ENCODE measurements at places on chromosomes 12 and 14. TPM values are rescaled to one million over a fixed set of nuclear protein-coding genes. Genes with fewer than 3 reads are reported as not detected.
A peak's percentile ranks its signal among the peaks of the same experiment; 100 is the strongest.

- DNase-seq: no peak
- H3K27me3 ChIP-seq: no peaks in the 10 kb centered on the region
- H3K4me3 ChIP-seq: no peak overlapping the region
- H3K36me3 ChIP-seq: no peaks in the 10 kb centered on the region
Measured at GRCh38 chr12:72261885-72262284, 10.3 kb upstream of the TRHDE start.

- H3K36me3 ChIP-seq: peaks cover 45% of the 10 kb centered on the region
- H3K4me3 ChIP-seq: no peak overlapping the region
- no peak for DNase-seq
- H3K4me1 ChIP-seq: peaks cover 77% of the 10 kb centered on the region
- no peaks in the 10 kb centered on the region for H3K27me3 ChIP-seq
Measured at GRCh38 chr14:74552623-74553022, 59.1 kb downstream of the ISCA2 start.

The FAIM2 gene
- 1.5 TPM for total RNA-seq

- H3K27me3 ChIP-seq: no peaks in the 10 kb centered on the region
- no peak for DNase-seq
- H3K27ac ChIP-seq: no peak overlapping the region
- H3K4me1 ChIP-seq: peaks cover 35% of the 10 kb centered on the region
- H3K4me3 ChIP-seq: no peak overlapping the region
Measured at GRCh38 chr12:121765573-121765972, 27.9 kb downstream of the RHOF start.

GRCh38 chr14:31283153-31283552 is 75.6 kb upstream of the HECTD1 start:
- H3K27me3 ChIP-seq: no peaks in the 10 kb centered on the region
- DNase-seq: no peak
- no peak overlapping the region for H3K4me3 ChIP-seq
- H3K27ac ChIP-seq: no peak overlapping the region
- H3K36me3 ChIP-seq: no peaks in the 10 kb centered on the region
- peaks cover 5% of the 10 kb centered on the region for H3K4me1 ChIP-seq

GRCh38 chr12:3190101-3190500 is 112.9 kb downstream of the TSPAN9 start:
- no peak overlapping the region for H3K27ac ChIP-seq
- H3K27me3 ChIP-seq: no peaks in the 10 kb centered on the region
- H3K4me1 ChIP-seq: peaks cover 22% of the 10 kb centered on the region
- no peak for DNase-seq
- H3K36me3 ChIP-seq: no peaks in the 10 kb centered on the region

DNA sequence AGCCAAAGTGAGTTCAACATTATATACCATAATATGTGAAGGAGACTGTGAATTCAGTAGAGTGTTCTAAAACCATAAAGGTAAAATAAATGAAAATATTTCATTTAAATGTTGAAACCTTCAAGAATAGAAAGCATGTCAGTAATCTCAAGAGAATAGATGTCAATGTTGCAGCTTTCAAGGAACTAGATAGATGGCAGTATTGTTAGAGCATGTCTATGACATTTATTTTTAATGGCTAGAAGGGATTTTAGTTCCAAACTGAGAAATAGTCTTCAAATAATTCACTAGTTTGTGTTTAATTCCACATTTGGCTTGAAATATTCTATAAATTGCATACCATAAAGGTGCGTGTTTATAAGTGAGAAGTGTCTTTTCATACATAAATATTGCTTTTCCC is 326.5 kb downstream of the FLRT2 start:
- peaks cover 10% of the 10 kb centered on the region for H3K4me1 ChIP-seq

GRCh38 chr12:125023065-125023464 is 29.6 kb downstream of the BRI3BP start:
- no peaks in the 10 kb centered on the region for H3K4me1 ChIP-seq

GRCh38 chr12:96064966-96065365 is 29.6 kb upstream of the LTA4H start:
- no peaks in the 10 kb centered on the region for H3K27me3 ChIP-seq
- H3K4me3 ChIP-seq: no peak overlapping the region
- DNase-seq: no peak

GRCh38 chr12:78244916-78245507 is 414.3 kb downstream of the NAV3 start:
- H3K4me1 ChIP-seq: peaks cover 3% of the 10 kb centered on the region
- H3K4me3 ChIP-seq: no peak overlapping the region
- no peaks in the 10 kb centered on the region for H3K36me3 ChIP-seq
- no peak overlapping the region for H3K27ac ChIP-seq
- no peak for DNase-seq

DNA sequence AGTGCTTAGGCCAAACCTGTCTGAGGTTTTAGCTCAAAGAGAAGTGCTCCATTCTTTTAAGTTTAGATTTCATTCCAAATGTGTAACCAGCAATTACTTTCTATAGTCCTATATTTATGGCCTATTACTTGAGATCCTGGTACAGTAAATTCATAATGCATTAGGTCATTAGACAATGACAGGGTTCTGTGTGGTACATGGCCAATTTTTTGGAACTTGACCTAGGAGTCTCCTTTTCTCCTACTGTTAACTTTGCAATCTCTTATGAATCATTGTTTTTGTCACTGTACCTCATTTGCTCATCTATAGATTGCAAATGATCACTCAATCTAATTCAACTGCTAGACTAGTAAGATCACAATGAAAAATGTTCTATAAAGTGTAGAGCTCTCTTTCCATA is 136.7 kb downstream of the PDE3A start:
- DNase-seq: no peak
- peaks cover 26% of the 10 kb centered on the region for H3K4me1 ChIP-seq
- H3K36me3 ChIP-seq: peaks cover 4% of the 10 kb centered on the region
- no peaks in the 10 kb centered on the region for H3K27me3 ChIP-seq
- no peak overlapping the region for H3K4me3 ChIP-seq

DNA sequence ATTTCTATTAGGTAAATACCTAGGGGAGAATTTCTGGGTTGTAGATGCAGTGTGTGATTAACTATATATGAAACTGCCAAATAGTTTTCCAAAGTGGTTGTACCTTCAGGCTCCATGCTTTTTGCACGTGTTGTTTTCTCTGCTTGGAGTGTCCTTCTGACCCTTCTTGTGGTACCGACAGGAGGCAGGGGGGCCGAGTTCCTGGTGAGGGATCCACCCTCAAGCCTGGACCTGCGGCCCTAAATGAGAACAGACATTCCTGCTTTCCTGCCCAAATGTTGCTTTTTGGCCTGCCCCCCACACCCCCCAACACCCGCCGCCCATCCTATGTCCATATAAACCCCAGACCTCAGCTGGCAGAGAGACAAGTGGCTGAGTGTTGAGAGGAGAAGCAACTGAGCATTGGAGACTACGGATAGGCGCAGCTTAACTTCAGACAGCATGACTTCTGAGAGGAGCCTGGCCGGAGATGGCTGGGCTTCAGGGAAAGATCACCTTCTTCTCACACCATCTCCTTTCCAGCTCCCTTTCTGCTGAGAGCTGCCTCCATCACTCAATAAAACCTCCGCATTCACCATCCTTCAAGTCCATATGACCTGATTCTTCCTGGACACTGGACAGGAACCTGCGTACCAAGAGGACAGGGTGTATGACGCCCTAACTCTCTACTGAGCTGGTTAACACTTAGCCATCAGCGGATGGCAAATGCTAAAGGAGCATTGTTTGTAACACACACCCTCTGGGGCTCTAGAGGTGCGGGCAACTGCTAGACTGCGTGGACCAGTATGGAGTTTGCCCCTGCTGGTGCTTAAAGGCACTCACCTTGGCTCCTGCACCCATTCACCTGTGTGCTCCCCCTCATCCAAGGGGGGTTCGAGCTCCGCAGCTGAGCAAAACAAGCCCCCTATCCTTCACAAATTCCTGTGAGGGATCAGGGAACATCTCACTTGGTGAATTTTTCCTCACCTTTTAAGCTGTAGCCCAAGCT is 194.7 kb upstream of the FBXO33 start:
- H3K36me3 ChIP-seq: no peaks in the 10 kb centered on the region
- no peak overlapping the region for H3K27ac ChIP-seq

DNA sequence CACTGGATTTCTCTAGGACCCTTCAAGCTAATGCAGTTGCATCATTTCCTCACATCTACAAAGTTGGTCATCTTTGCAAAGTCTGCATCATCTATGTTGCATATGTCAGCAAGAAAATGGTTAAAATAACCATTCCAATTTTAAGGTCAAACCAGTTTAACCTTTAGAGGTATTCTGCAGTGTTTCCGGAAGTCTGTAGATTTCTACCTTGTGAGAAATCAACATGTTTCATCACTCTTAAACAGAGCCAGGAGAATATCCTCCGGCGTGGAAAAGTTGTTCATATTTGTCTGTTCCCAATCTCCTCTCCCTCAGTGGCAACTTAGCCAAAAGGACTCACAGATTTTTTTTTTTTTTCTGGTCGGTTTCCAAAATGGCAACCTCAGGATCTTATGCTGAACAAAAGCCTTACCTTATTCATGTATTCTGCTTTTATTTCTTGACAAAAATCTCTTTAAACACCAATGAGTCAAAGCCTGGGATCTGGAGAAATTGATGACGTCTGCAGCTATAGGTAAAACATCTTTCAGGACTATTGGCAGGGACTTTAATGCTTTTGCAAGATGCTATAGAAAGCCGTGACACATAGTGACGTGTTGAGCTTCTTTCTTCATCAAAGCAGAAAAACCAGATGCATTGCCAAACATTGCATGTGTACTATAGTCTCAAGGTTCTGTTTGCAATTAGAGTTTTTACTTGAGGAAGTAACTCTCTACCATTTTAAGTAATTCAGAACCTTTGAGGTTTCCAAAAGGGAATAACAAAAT is 16.0 kb upstream of the CDK17 start:
- no peaks in the 10 kb centered on the region for H3K27me3 ChIP-seq
- H3K4me1 ChIP-seq: peaks cover 23% of the 10 kb centered on the region
- H3K36me3 ChIP-seq: no peaks in the 10 kb centered on the region
- no peak overlapping the region for H3K4me3 ChIP-seq
- DNase-seq: no peak

DNA sequence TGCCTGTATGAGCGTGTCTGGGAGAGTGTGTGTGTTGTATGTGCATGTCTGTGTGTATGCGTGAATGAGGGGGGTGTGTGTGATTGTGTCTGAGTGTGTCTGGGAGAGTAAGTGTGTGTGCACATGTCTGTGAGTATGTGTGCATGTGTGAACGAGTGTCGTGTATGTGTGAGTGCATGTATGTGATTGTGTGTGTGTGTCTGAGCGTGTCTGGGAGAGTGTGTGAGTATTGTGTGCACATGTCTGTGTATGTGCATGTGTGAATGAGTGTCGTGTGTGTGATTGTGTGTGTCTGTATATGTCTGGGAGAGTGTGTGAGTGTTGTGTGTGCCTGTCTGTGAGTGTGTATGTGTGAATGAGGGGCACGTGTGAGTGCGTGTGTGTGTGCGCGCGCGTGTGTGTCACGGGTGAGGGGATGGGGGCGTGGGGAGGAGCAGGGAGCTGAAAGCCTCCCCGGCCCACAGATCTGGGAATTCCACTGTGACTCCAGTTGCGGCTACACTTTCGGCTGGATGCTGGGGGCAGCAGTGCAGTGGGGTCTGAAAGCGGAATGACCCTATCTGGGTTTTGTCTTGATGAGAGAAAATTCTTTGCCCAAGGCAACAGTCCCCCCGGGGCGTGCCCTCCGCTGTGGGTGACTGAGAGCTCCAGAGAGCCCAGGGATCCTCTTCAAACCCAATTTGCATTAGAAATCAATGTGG is 138.1 kb upstream of the MED13L start:
- DNase-seq: no peak
- H3K36me3 ChIP-seq: no peaks in the 10 kb centered on the region
- H3K4me1 ChIP-seq: peaks cover 22% of the 10 kb centered on the region
- H3K27ac ChIP-seq: no peak overlapping the region
- no peaks in the 10 kb centered on the region for H3K27me3 ChIP-seq
- H3K4me3 ChIP-seq: no peak overlapping the region

- H3K27me3 ChIP-seq: no peaks in the 10 kb centered on the region
- peak overlapping the region; percentile 75 for H3K27ac ChIP-seq
- peaks cover 3% of the 10 kb centered on the region for H3K36me3 ChIP-seq
- DNase-seq: no peak
Measured at GRCh38 chr12:14931791-14932560, 6.4 kb downstream of the ERP27 start.

The LARP4 gene
- total RNA-seq: 42.1 TPM

DNA sequence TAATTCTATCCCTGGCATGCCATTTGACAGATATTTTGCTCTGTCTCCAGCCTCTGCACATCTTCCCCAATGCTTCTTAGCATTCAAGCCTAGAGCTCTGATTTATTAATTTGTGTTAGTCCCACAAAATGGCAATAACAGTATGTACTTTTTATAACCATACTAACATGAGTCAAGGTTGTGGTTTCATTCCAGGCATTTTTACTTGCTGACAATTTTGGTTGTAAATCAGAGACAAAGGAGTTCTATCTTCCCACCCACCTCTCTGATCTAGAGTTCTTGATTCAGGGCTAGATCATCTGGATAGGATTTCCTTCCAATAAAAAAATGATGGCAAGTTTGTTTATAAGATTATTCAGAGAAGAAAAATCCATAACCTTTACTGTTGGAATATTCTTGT is 18.5 kb upstream of the CISTR start:
- H3K36me3 ChIP-seq: no peaks in the 10 kb centered on the region
- peaks cover 26% of the 10 kb centered on the region for H3K27me3 ChIP-seq
- no peak for DNase-seq
- peaks cover 10% of the 10 kb centered on the region for H3K4me1 ChIP-seq
- no peak overlapping the region for H3K4me3 ChIP-seq

DNA sequence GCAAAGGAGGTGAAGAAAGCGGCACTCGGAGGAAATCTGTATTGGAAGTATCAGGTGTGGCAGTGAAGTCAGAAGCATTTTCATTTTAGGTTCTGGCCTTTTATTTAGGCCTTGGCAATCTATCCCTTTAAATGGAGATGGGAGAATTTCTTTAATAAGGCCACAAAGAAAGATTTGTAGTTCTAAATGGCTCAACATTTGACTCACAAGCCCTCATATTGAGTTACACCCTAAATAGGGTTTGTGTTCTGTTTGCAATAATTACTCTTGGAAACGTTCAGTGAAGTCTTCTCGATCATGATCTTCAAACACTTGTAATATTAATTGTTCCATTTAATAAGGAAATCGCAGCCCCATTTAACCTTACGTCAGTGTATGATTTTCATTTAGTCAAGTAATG is 25.3 kb upstream of the TMEM260 start:
- H3K36me3 ChIP-seq: no peaks in the 10 kb centered on the region
- H3K4me3 ChIP-seq: no peak overlapping the region
- H3K4me1 ChIP-seq: no peaks in the 10 kb centered on the region
- H3K27ac ChIP-seq: no peak overlapping the region

The HNRNPC gene
- total RNA-seq: 430 TPM

The SERPINA1 gene
- not detected for total RNA-seq

DNA sequence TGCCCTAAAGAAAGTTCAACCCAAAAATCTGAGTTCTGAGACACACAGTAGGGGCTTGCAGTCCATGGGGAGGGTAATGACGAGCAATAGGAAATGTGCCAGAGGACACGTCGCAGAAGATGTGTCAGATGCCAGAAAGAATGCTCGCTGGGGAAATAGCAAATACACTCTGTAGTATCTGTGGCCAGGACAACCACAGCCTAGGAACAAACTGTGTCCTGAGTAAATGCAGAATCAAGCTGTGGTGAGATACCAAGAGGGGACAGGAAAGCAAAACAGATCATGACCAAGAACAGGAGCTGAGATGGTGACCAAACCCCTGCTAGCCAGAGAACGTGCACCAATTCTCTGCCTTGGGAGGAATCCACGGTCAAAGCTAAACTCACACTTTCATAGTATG is 9.1 kb downstream of the CRACR2A start:
- H3K4me1 ChIP-seq: no peaks in the 10 kb centered on the region
- no peaks in the 10 kb centered on the region for H3K36me3 ChIP-seq
- H3K27ac ChIP-seq: no peak overlapping the region

- H3K36me3 ChIP-seq: no peaks in the 10 kb centered on the region
- no peaks in the 10 kb centered on the region for H3K27me3 ChIP-seq
- H3K4me1 ChIP-seq: peaks cover 51% of the 10 kb centered on the region
Measured at GRCh38 chr12:124736115-124737039, 127.3 kb downstream of the SCARB1 start.

The AGAP2 gene
- 2.6 TPM for total RNA-seq

The C1R gene
- 35.1 TPM for total RNA-seq
